Metanephros (tissue), 2 donors: ENCODE measurements at places on chromosomes 1 and 21. TPM values are rescaled to one million over a fixed set of nuclear protein-coding genes. Genes with fewer than 3 reads are reported as not detected.

CYP2J2 gene
- total RNA-seq: 4.7 TPM

IPP gene
- total RNA-seq: 16.5 TPM

HLX gene
- 18.8 TPM for total RNA-seq

PGLYRP4 gene
- total RNA-seq: not detected

CTH gene
- 8.9 TPM for total RNA-seq

PDIK1L gene
- total RNA-seq: 10.5 TPM

HECTD3 gene
- total RNA-seq: 18.2 TPM

LGR6 gene
- total RNA-seq: 1.6 TPM

TM2D1 gene
- 72.4 TPM for total RNA-seq

C1orf74 gene
- 2.6 TPM for total RNA-seq

LRRN2 gene
- total RNA-seq: 10.2 TPM

TRPM2 gene
- 3.2 TPM for total RNA-seq

CCDC24 gene
- 12.5 TPM for total RNA-seq
